ENCODE measurements at places on chromosomes 12 and 14.

- no peak for DNase-seq
Measured at GRCh38 chr12:62772416-62772955, 162.5 kb downstream of the PPM1H start.

DNA sequence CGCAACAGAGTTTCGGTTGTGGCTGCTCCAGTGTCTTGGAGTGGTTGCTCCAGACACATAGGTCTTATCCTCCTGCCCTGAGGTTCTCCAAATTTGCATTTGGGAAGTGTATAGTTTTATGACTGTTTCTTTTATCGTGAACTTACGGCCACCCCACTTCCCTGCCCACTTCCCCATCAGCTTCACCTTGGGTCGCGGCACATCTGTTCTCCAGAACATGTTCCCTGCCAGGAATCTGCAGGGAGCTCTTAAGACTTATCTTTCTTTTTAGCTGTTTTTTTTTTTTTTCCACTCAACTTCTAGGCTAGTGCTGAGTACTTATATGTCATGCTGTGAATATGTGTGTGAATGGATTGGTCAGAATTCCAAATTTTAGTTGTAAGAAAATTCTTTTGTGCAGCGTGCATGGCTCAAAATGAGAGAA lies 75.4 kb downstream of the ETV6 start:
- DNase-seq = peak; percentile 46

DNA sequence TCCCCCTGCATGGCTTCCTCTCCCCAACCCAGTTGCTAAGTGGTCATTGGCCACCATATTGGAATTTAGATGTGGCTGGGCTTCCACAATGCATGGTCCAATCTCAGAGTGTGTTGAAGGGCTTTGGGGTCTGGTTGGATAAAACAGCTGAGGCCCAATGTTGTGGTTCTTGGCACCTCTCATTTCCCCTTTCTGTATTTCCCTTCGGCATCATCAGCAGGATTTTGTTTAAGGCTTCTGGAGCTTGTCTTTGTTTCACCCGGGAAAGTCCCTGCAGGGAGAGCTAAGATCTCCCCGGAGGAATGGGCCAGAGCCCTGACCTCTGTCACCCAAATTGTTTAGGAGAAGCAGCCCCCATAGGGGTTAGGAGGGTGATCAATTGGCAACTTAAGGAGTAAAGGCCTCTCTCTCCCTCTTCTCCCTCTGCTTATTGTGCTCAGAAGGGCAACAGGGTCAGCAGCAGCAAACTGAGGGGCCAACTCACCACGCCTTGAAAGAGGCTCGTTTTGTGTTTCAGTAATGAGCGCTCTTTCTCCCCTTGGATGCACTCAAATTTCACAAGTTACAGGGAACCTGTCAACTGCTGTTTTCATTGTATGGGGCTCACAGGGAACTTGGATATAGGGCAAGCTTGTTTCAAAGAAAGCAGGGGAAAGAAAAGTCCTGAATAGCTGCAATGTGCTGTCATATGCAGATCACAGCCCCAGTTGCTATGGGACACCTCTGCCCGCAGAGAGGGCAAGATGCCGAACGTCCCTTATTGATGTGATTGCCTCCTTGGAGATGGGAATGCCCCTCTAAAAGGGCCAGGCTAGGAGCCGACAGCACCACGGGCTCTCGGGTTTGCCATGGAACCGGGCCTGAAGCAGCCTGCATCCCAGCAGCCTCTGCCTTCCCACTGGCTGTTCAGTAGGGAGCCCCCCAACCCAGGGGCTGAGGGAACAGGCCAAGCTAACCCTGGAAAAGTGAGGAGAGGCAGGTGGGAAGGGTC lies 223.7 kb downstream of the ZFP36L1 start:
- no peak for DNase-seq

- no peak for DNase-seq
Measured at GRCh38 chr12:27824126-27824842, 44.2 kb upstream of the MANSC4 start.

DNA sequence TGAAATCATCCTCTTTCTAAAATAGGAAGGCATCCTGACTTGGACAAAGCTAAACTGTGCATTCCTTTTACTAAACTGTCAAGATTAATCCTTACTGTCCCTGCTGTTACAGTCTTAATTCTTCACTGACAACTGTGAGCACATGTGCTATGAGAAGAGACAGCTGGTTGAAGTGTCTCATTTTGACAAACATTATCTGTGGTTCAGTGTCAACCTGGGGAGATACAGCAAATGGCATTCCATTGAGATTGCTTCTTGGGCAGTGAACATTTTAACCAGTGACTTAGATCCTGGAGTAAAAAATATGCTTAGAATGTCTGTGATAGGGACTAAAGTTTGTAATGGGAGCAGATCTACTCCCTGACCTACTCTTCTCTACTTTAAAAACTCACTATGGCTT lies 552.6 kb upstream of the ATP2B1 start:
- DNase-seq = no peak

GRCh38 chr14:37602605-37603453 lies 7.4 kb downstream of the TTC6 start:
- DNase-seq = no peak

GRCh38 chr12:4283512-4284255 lies 10.1 kb downstream of the CCND2 start:
- no peak for DNase-seq
